ENCODE measurements at places on chromosomes 13 and 19. TPM values are rescaled to one million over a fixed set of nuclear protein-coding genes. Genes with fewer than 3 reads are reported as not detected.
A peak's percentile ranks its signal among the peaks of the same experiment; 100 is the strongest.

- no peak for DNase-seq
Measured at GRCh38 chr19:34960103-34960805, 3.8 kb downstream of the ZNF792 start.

DNA sequence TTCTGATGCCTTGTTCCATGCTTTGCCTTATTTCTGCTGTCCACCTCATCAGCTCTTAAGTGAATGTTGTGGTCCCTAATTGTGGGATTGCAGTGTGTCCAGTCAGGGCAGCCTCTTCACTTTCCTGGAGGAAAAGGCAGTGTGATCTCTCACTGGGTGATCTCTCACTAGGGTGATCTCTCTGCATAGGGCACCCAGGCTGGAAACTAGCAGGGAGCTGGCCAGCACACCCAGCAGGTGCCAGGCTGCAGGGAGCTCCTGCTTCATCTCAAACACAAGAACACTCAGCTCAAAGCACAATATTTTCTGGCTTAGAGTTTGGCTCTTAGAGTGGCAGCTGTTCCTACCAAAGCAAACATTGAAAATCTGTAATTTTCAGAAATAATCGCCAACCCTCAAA lies 36.5 kb upstream of the TSHZ3 start:
- no peak for DNase-seq

- peak; percentile 31 for DNase-seq
Measured at GRCh38 chr19:55258476-55258827, 365 bp downstream of the PPP6R1 start.

Gene SOHLH2
- 0.55 TPM for total RNA-seq

Gene PDCD2L
- total RNA-seq = 20.1 TPM

Gene CGB3
- not detected for total RNA-seq

Gene ZNF66
- total RNA-seq = 30.6 TPM

All from progenitor cell of endocrine pancreas (in vitro differentiated cells).